ENCODE measurements at places on chromosomes 11 and 22.

DNA sequence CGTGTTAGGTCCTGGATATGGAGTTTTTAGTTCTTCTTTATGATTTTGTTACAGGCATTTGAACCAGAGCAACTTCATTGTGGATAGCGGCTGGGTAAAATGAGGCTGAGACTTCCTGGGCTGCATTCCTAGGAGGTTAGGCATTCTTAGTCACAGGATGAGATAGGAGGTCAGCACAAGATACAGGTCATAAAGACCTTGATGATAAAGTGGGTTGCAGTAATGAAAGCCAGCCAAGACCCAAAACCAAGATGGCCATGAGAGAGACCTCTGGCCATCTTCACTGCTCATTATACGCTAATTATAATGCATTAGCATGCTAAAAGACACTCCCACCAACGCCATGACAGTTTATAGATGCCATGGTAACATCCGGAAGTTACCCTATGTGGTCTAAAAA lies 23.4 kb upstream of the CLMP start:
- no peak for DNase-seq

DNA sequence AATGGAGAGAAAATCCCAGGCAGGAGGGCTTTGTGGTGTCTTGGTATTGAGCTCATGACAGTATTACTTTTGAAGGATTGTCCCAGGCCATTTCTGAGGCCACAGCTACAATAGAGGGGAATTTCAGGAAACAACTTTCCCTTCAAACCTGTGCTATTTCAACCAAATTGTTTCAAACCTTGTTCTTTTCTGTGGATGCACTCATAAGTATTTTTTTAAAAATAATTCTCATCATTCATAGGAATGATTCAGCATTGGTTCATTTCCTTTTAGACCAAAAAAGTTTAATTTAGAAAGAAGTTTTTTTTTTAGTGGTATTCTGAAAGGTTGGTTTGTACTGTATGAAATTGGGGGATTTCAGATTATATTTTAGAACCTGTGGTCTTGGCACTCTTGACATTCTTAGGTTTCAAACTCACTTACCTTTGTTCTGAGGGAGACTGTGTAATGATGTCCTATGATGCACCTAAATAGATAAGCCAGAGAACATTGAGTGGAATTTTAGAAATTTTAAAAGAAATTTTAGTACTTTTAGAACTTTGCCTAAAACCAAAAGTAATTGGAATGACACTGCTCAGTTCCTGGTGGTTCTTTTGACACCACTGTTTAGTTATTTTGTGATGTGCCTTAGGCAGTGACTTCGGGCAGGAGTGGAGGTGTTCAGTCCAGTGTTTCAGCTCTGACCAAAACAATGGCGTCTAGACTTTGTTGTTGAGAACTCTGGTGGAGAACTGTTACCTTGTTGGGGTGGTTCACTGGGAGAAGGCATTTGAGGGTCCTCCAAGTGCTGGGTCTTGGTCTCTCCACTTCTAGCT lies 12.2 kb downstream of the TEAD1 start:
- no peak for DNase-seq

DNA sequence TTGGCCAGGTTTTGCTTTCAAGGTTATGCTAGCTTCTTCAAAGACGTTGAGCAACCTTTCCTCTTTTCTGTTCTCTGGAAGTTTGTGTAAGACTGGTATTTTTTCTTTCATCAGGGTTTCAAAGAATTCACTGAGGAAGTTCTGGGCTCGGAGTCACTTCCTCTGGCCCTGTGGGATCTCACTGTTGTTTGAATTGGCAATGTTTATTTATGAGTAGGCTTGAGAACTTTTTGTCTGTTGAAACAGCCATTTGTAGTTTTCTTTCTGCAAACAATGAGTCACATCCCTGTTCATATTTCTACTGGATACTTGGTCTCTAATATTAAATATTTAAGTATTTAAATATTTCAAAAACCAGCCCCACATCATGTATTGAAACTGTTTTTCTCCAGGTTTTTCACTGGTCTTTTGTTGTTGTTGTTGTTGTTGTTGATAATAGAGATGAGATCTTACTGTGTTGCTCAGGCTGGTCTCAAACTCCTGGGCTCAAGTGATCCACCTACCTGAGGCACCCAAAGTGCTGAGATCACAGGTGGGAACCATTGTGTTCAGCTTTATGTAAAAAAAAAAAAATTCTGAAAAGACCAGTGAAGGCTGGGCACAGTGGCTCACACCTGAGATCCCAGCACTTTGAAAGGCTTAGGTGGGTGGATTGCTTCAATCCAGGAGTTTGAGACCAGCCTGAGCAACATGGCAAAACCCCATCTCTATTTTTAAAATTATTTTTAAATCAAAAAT lies 26.9 kb downstream of the SUSD2 start:
- no peak for DNase-seq

DNA sequence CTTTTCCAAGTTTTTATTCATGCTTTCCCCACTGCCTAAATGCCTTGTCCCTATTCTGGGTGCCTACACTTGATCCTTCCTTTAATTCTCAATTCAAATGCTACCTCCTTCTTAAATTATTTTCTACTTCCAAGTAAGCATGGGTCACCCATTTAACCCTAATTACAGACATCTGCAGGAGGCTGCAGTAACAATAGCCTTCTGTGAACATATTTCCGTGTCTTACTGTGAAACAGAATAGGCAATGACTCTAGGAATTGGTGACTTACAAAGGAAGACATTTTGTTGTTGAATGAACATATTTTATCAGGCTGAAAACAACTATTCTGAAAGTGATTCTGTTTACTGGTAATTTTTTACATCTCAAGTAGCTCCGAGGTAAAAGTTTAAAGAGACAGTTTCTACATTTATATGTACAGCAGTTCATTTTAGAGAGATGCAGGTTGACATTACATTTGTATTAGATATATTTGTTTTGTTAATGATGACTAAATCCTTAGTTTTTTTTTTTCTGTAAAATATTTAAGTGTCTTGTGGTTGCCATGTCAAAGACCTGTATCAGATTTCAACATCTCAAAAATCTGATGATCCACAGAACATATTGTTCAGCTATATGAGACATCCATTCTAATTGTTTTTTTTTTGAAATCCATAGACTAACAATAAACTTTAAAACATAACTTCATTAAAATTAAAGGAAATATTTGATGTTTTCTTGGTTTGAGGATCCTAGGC lies 316.8 kb downstream of the CASP12 start:
- no peak for DNase-seq

GRCh38 chr22:42803389-42803788 lies 53.7 kb downstream of the ARFGAP3 start:
- DNase-seq = no peak

DNA sequence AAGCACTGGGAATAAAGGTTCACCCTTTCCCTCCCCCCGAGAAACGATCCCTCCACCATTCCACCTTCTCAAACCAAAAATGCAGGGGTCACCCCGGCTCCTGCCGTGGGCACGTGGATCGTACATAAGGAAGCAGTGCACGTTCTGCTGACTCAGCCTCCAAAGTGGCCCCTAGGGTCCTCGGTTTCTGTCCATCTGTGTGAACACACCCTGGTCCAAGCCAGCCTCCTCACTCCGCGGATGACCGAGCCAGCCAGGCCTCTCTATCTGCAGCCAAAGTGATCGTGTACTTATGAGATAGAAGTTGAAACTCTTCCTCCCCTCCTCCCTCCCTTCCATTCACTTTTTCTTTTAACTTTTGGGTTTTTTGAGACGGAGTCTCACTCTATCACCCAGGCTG lies 16.2 kb downstream of the C11orf24 start:
- DNase-seq = no peak

GRCh38 chr11:119356349-119357031 lies 10.0 kb upstream of the MFRP start:
- peak; percentile 51 for DNase-seq

DNA sequence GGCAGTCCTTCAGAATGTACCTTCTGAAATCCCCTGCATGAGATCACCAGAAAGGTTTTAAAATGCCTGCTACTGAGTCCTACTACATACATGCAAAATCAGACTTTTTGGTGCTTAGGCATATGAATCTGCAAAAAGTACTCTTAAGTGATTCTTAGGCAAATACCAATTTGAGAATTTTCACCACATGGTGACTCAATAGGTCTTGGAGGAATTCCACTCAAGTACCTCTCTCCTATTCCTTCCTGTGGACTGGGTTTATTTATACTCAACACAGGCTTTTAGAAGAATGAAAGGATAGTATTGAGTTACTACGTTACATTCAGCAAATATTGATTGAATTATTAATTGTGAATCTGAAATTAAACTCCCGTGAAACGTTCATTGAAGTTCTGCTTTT lies 223.9 kb downstream of the CNTN5 start:
- DNase-seq = no peak

DNA sequence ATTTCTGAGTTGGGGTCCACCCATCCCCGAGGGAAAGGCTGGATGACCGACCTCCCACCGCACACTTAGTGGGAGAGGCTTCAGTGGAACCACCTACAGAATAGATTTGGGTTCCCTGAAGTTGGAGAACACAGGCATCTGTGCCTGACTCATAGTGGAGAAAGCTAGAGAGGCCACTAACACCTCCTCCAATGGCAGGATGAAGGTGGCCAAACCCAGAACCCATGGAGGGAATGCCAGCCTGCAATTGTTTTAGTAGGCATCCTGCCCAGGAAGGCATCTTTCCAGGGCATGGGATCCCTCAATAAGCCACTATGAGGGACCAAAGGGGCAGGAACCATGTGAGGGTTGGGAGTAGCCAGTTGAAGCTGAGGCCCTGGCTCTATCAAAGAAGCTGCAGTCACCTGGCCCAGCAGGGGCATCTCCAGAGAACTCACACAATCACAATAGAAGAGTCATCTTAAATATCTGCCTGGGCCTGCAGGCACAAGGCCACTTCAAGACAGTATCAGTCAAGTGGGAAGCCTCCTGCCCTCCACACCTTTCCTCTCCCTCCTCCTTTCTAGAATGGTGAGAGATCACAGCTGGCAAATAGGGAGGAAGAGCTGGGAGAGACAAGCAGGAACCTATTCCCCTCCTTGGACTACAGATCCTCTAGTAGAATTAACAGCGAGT lies 124.1 kb upstream of the CSNK2A3 start:
- DNase-seq = no peak

DNA sequence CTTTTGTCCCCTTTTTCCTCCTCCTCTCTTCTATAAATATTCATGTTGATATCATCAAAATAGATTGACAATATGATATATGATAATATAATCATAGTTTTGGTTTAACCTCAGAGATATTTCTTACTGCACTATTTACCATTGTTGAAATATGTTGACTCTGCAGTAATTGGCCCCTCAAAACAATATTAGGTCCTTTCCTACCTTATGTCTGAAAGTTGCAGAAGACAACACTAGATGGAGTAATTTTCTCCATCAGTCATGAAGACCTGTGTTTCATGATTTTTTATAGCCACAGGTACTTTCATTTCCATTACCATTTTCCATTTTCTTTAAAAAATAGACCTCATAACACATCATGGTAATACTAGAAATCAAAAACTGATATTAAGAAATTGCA lies 284.4 kb downstream of the LUZP2 start:
- DNase-seq = no peak

- DNase-seq = no peak
Measured at GRCh38 chr11:119218141-119218878, 12.2 kb downstream of the CBL start.

DNA sequence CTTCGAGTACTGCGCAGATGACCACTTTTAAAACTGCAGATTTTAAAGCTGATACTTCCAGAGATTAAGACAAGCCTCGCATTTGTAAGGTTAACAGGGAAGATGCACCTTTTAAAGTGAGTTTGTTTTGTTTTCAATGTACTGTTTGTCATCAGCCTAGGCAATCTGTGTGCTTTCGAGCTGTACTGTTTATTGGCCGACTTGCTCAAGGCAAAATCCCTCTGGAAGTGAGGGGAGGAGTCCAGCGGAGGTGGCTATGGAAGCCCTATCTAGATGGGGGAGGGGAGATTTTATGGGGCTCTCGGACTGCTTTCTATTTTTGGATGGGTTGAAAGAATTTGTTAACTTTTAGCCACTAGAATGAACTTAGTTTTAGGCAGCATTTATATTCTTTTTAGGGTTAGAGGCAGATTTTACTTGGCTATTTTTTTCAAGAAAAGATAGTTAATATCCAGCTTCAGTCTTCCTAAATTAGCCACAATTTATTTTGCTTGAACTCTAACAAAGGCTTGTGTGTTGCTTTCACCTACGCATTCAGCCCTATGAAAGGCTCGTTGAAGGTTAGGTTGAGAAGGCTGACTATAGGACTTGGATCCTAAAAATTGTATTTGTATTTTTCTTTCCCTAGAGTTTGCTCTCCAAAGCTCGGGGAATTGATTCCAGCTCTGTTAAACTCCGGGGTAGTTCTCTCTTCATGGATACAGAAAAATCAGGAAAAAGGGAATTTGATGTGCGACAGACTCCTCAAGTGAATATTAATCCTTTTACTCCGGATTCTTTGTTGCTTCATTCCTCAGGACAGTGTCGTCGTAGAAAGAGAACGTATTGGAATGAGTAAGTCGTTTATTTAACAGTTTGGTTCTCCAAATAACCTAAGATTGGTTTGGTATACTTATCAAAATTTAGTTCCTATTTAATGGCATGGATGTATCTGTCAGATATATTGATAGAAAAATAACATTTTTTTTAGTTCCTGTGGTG lies 2.1 kb downstream of the WEE1 start:
- no peak for DNase-seq

DNA sequence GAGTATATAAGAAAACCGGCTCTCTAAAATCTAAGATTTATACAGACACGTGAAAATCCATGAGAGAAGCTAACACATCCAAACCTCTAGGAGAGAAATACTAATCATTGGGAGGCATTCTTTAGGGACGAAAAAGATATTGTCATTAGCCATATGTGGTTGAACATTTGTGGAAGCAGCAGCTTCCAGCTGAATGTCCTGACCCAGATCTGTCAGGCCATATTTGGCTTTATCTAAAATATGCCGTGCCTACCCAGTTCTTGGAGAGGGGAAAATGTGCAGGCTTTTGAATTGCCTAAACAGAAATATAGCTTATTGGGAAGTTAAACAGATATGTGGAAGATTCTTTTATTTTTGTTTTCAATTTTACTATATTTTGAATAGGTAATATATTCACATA lies 6.4 kb downstream of the CCDC89 start:
- DNase-seq = no peak

DNA sequence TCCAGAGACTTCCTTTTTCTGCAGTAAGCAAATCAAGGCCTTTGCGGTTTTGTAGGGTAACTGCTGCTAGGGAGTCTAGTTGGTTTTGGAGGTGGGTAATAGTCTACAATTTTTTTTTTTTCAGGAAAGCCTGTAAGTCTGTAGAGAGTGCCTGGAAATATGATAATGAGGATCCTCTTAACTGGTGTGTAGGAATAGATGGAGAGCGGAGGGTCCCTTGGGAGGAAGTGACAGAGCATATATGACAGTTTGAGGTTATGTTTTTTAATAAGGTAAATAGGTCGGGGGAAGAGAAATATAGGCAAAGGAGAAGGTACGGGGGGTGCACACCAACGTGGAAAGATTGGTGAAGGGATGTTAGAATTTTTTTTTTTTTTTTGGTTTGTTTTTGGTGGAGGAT lies 25.9 kb downstream of the ZNF195 start:
- DNase-seq = no peak

- no peak for DNase-seq
Measured at GRCh38 chr22:24185001-24185500, 3.8 kb downstream of the SUSD2 start.

DNA sequence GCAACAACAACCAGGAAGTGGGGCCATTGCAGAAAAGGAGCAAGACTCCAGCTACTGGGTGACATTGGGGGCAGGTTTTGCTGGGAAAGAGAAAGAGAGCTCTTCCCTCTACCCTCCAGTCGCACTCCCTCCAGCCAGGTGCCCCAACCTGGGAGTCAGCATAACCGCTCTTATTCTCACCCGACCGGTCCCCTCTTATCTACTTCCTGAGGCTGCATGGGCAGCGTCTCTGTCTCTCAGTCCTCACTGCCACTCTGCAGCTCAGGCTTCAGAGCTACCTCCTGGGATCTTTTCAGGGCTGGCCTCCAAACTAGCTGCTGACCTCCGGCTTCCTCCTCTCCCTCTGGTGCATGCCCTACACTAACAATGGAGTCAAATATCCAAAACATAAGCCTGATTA lies 5.1 kb downstream of the ZNF70 start:
- DNase-seq = no peak

All from activated T-helper 1 cell treated with Interleukin-2 at 50 U/mL for 16 hours (primary cell).